ENCODE measurements at places on chromosomes 11 and 22.

- no peak for DNase-seq
Observed at GRCh38 chr11:47154616-47155570, 21.8 kb downstream of the ARFGAP2 start.

GRCh38 chr11:1271927-1272326 lies 37.5 kb downstream of the TOLLIP start:
- DNase-seq: no peak

- DNase-seq: no peak
Observed at GRCh38 chr22:49549256-49550140, 278.2 kb downstream of the BRD1 start.

- DNase-seq: no peak
Observed at GRCh38 chr11:131063638-131064037, 147.4 kb upstream of the SNX19 start.

- DNase-seq: no peak
Observed at GRCh38 chr11:27934830-27935145, 173.2 kb downstream of the KIF18A start.

GRCh38 chr11:82539669-82540068 lies 194.0 kb downstream of the FAM181B start:
- no peak for DNase-seq

DNA sequence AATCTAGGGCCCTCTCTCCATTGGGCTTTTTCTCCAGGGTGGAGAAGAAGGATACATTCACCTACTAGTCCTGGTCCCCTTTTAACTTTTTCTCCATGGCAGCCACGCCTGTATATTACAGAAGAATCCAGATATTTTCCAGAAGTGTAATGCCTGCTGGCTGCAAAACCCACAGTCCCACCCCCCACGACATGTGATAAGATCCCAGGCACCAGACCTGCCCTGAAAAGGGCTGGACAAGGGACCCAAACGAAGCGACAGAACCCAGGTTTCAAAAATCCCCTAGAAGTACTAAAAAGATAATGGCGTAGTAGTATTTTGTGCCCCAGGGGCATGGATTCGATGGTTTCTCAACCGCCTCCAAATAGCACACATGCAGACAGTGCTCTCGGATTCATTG lies 2.8 kb downstream of the WT1 start:
- DNase-seq: no peak

GRCh38 chr11:76147106-76147740 lies 59.1 kb downstream of the WNT11 start:
- no peak for DNase-seq

- DNase-seq: no peak
Observed at GRCh38 chr11:79242616-79243015, 198.2 kb downstream of the TENM4 start.

All from Ammon's horn (tissue), 1 donor.